ENCODE measurements at places on chromosomes 12 and 14.
A peak's percentile ranks its signal among the peaks of the same experiment; 100 is the strongest.

- no peak for DNase-seq
Measured at GRCh38 chr12:70415987-70416386, 49.9 kb downstream of the KCNMB4 start.

- no peak for DNase-seq
Measured at GRCh38 chr12:34304001-34304400, 281.7 kb downstream of the ALG10 start.

GRCh38 chr12:123752046-123752445, 10.1 kb upstream of the DNAH10 start:
- DNase-seq, result no peak

DNA sequence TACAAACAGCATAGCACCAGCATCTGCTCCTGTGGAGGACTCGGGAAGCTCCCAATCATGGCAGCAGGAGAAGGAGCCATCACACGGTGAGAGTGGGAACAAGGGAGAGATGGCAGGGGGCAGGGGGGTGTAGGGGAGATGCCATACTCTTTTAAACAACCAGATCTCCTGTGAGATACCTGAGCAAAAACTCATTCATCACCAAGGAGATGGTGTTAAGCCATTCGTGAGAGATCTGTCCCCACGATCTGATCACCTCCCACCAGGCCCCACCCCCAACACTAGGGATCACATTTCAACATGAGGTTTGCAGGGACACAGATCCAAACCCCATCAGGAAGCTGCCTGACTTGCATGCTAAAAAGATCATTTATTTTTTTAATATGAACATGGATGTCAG, 499.3 kb downstream of the TMEM132D start:
- no peak for DNase-seq

- DNase-seq, result no peak
Measured at GRCh38 chr12:34151019-34151418, 128.7 kb downstream of the ALG10 start.

- no peak for DNase-seq
Measured at GRCh38 chr14:60353420-60353819, 104.4 kb downstream of the PPM1A start.

- DNase-seq, result peak; percentile 77
Measured at GRCh38 chr12:105640761-105641160, 310.3 kb downstream of the C12orf75 start.

DNA sequence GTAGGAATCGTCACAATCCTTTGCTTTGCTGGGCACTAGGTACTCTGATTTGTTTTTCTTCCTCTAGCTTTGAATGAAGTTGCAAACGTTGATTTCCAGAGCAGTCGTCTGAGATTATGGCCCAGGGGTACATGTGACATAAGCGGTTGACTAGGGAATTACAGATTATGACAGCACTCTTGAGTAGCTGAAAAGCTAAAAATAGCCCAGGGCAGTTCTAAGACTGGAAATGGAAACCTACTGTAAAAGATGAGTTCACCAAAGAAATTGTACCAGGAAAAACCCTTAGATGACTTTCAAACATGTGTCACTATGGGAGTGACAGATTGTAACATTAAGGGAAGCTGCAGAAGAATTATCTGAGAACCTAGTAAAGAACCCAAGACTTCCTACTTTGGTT, 108.5 kb downstream of the ANO6 start:
- no peak for DNase-seq

DNA sequence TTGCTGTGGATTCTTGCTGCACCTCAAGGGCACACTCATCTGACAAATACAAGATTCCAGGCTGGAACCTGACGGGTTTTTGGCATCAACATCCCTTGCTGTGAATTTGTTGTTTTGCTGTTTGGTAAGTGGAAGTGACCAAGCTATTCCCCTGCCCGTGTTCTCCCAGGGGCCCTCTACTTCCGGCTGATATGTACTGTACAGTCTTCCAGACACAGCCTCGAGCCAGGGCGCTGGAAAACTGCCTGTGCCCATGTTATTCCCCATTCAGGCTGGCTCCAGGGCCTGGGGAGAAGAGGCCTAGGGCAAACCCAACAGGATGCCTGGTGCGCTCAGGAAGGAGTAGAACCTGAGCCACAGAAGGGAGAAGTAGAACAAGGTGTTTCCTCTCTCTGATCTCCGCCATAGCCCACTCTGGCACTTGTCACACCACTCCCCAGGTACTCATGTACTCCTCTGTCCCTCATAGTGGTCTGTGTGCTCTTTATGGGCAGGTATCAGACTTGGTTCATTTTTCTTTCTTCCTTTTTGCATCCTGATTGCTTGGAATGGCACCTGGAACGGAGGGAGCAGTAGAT, 67.8 kb upstream of the LTA4H start:
- DNase-seq, result no peak

DNA sequence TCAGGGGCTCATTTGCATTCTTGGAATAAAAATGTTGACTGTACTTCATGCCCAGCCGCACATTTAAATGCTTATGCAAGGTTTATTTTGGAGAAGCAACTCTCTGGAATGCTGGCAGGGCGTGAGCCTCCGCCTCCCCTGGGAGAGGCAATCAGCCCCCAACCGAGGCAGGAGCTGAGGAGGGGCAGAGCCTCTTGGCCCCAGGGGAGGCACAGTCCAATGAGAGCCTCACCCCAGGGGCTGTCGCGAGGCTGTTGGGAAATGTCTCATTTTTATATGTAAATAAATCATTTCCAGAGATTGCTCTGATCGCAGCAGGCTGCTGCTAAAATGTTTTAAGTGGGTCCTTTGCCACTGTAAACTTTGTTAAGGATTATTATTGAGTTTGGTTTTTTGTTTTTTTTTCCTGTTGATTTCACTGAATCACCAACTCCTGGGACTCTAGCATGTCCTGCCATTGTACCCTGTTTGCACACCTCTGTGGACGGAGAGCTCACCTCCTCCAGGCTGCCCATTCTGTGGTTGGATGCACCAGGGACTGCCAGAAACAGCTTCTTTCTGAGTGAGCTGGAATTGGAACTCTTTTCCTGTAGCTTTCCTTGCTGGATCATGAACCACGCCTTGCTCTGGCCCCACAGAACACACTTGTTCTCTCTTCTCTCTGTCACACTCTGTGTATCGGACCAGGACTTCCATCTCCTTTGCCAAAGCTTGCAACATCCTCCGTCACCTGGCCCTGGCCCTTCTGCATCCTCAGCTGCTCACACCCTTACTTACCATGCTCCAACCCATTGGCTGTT, 46.9 kb upstream of the FAM181A start:
- peak; percentile 77 for DNase-seq

GRCh38 chr14:53231171-53231570, 78.0 kb upstream of the DDHD1 start:
- DNase-seq, result no peak

- DNase-seq, result no peak
Measured at GRCh38 chr12:115818973-115819372, 458.5 kb downstream of the MED13L start.

DNA sequence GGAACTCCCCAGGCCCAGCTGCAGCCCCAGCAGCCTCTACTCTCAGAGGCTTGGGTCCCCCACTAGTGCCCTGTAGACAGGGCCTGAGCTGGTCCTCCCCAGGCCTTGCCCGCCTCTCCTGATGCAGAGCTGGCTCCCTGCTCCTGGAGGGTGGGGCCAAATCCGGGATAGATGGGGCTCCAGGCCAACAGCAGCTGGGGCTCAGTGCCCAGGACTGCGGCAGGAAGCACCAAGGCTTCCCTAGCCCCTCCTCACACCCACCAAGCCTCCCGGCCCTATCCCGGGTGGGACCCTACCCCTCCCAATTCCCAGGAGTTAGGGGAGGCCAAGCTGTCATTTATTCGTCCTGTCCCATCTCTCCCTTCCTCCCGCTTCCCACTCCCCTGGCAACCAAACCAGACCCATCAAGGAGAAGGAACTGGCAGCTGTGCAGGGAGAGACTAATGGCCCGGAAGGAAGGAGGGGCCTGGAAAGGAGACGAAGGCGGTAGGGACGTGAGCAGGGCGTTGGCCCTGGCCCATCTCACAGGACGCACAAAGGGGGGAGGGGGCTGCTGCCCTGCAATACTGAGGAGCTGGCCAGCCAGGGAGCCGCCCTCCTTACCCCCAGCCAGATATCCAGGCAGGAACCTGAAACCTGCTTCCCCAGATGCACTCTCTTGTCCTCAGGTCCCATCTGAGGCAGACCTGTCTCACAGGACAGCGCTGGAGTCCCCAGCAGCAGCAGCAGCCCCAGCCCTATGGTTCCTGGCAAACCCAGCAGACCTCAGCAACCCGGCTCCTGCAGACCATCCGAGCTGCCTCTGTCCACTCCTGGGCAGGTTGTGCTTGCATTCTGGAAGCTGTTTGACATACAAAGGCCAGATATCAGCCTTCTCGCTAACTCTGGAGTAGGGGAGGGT, 1.6 kb upstream of the PRPH start:
- DNase-seq, result peak; percentile 76

DNA sequence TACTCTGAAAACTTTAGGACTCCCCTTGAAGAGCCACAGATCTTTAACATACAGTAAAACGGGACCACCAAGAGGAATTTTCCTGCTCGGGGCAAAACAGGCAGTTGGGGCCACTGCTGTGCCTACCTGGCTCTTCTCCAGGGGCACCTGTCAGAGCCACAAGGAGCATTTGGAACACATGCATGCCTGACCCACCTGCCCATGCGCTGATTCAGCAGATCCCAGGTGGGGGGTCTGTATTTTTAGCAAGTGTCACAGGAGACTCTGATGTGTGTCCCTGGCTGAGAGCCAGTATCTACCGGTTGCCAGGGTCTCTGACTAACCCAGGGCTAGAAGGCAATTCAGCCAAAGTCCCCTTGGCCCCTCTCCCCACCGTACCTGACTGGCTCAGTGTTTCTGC, 6.5 kb downstream of the CTDSP2 start:
- no peak for DNase-seq

DNA sequence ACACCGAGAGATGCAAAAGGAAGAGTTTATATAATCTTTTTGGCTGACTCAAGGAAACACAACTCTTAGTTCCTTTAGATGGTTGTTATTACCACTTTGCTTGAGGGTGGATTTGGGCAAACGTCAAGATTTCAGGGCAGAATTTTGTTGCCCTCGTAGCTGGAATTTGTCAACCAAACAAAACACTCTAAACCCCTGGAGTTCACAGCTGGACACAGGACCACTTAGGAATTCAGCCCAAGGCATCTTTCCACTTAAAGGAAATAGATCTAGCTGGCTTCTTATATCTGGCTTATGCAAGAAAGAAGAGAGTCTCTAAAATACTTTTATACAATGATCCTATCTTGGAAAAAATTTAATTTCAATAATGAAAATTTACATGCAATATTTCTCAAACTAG, 237.8 kb upstream of the LRIG3 start:
- peak; percentile 68 for DNase-seq

All from ELF-1 (cell line).